Activated naive CD8-positive, alpha-beta T cell treated with anti-CD3 and anti-CD28 coated beads, Interleukin-2, amount 10 ng/mL, durations not matched to agents 7 days and 5 days (primary cell): ENCODE measurements at places on chromosomes 3 and 15. TPM values are rescaled to one million over a fixed set of nuclear protein-coding genes. Genes with fewer than 3 reads are reported as not detected.

GRCh38 chr3:179852142-179852905 is 184.4 kb downstream of the PEX5L start:
- DNase-seq: no peak

DNA sequence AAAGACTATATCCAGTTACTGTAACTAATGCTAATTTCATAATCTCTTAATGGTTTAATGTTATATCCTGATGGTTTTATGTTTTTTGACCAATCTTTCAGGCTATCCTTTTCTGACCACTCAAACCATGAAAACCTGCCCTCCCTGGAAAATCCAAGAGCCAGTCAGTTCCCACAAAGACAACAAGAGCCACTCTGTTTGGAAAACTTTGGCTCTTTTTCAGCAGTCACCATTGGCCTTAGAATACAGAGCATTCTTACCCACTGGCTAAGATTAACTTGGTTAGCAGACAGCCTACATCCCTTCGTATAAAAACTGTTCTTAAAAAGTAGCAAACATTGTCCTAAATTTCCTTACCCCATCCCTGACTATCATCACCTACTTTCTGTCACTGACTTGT is 32.9 kb downstream of the ALCAM start:
- DNase-seq: no peak

The CLDN18 gene
- total RNA-seq: not detected

GRCh38 chr15:60371175-60372051 is 26.4 kb downstream of the ANXA2 start:
- no peak for DNase-seq

- no peak for DNase-seq
Measured at GRCh38 chr15:69532066-69532465, 79.4 kb downstream of the RPLP1 start.

GRCh38 chr3:133934073-133934970 is 38.6 kb upstream of the RAB6B start:
- no peak for DNase-seq

DNA sequence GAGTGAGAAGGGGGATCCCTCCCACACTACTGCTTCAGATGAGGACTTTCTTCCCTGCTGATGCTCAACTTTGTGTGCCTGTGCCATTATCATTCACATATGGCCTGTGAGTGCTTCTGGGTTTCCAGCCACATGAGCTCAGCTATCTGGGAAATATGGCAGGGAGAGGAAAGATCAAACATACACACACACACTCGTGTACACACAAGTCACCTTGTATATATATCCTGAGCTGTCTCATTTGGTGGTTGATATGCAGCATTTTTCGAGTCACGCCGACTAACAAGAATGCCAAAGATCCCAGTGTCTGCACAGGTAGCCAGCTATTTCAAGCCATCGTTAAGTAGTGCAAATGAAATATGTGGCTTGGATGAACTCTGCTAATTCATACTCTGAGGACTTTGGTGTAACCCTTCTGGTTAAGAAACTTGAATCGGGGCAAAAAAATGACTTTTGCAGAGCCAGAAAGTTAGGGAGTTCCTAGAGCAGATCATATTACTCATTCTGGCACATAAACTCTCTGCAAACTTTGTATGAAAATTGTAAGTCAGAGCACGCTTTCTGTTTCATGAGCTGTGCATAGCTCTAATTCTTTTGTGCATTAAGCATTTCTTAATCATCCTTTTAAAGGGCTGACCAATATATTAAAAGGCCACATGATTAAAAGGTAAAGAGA is 24.9 kb upstream of the WNT5A start:
- no peak for DNase-seq

The CNTN4 gene
- total RNA-seq: not detected

GRCh38 chr3:126085841-126086240 is 1.9 kb upstream of the SLC41A3 start:
- DNase-seq: no peak

DNA sequence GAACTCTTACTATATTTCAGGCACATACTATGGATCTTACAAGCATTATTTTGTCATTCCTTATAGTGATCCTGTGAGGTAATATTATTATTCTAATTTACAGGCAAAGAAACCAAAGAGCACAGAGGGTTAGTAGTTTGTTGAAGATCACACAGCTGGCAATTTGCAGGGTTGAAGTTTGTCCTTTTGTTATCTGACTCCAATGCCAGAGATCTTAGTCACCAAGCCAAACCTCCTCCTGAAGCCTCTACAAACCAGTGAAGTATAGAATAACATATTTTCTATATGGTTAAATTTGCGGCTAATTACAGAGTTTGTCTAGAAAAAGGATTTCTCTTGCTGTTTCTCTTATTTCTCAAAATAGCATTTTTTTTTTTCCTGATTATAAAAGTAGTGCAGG is 11.2 kb downstream of the ISLR2 start:
- DNase-seq: no peak

DNA sequence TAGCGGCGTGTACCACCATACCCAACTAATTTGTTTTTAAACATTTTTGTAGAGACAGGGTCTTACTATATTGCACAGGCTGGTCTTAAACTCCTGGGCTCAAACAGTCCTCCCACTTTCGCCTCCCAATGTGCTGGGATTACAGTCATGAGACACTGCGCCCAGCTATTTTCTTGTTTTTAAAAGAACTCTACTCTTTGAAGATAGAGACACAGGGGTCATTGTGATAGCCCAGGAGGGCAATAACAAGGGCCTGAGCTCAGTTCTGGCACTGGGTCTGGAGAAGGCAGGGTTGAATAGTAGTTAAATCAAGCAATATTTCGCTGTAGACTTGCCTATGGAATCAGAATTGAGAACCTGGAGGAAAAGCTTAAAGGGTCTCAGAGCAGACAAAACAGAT is 98.8 kb downstream of the ANP32A start:
- no peak for DNase-seq

DNA sequence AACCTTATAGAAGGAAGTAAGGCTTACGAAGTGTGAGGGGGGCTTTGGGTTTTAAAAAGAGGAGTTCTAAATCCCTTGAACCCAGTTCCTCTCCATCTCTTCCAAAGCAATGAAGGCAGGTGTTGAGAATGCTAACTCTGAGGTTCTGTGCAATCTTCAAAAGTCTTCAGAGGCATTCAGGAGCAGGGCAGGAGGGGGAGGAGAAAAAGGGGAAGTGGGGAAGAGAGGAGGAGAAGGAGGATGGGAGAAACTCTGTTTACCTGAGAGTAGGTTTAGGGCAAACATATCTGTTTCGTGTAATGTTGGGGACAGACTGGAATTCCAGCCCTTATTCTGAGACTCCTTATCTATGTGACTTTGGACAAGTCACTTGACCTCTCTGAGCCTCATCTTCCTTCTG is 36.9 kb downstream of the FAM3D start:
- no peak for DNase-seq

The LDHAL6B gene
- not detected for total RNA-seq

DNA sequence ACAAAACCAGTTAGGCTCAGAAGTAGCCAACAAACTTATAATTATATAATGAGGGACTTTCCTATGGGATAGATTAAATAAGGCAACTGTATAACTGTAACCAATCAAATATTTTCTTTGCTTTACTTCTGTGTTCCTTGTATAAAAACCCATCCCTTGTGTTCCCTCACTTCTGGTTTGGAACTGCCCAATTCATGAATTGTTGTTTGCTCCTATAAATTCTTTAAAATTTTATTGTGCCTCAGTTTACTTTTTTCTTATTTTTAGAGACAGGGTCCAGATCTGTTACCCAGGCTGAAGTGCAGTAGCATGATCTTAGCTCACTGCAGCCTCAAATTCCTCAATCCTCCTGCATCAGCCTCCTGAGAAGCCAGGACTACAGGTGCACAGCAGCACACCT is 155.7 kb downstream of the SMAD6 start:
- DNase-seq: no peak

The TGFBR2 gene
- 92.2 TPM for total RNA-seq

- no peak for DNase-seq
Measured at GRCh38 chr15:96352604-96353405, 22.3 kb downstream of the NR2F2 start.

DNA sequence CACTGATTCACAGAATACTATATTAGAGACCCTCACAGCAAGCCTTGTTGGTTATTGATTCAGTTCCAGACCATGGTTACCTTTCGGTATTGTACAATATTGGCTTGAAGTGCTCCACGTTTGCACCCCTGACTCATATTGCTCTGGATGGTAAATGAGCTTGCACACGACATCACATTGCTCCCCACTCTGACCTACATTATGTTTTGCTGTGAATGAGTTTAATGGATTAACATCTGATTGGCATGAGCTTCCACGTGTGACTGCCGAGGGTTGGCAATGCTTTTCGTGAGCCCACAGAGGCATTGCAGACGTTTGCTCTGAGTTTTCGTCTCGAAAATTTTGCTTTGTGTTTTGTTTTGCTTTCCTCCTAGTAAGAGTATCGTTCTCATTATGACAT is 225.8 kb upstream of the ICE2 start:
- DNase-seq: no peak

GRCh38 chr3:155641956-155642355 is 102.9 kb downstream of the PLCH1 start:
- DNase-seq: no peak

DNA sequence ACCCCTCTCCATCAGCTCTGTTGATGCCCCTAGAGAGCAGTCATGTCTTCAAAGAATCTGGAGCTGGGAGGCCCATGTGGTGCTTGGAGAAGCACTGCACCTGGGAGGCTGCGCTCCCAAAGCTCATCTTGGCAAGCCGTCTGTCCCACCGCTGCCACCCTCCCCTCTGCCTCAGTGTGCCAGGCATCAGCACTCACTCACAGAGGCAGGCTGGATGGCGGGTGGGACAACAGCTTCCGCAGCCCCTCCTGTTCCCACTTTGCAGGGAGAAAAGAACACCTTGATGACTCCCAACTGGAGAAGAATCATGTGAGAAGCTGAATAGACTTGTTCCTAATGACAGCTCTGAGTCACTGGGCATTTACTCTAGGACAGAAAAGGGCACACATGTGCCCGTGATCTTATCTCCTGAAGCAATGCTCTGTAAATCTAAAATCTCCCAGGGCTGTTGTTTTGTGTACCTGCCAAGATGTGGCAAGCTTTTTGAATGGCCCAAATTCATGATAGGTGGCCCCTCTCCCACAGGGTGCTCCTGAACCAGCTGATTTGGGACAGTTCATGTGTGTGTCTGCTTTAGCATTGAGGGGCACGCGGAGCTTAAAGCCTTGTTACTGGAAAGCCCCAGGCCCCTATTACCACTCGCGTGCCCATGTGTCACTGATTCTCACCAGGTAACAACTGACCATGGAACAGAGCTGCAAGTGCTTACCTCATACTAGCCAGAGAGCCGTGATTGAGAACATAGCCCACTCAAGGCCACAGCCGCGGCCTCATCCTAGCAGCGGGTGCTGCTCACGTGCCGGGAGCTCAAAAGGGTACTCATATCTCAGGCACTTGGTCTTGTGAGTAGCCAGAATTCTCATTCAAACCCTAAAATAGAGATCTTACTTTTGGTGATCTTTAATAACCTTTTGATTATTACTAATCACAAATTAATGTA is 104.4 kb downstream of the DNAJB8 start:
- no peak for DNase-seq

DNA sequence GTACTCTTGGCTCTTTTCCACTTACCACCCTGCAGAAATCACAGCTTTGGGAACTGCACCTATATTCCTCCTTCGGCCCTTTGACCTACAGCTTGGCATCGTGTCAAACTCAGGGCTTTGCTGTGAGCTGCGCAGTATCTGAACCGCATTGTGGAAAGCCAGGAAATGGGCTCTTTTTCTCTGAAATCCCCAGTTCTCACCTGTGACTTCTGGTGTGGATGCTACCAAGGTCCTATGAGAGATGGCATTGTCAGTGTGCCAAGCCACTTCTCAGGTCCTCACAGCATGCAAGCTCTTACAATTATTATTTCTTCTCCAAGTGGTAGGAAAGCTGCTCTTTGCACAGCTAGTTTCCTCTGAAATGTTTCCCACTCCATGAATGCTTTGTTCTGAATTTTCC is 450.6 kb upstream of the TBL1XR1 start:
- DNase-seq: peak; percentile 32

The CAPN3 gene
- total RNA-seq: 10.1 TPM

The SNURF gene
- 21.6 TPM for total RNA-seq

DNA sequence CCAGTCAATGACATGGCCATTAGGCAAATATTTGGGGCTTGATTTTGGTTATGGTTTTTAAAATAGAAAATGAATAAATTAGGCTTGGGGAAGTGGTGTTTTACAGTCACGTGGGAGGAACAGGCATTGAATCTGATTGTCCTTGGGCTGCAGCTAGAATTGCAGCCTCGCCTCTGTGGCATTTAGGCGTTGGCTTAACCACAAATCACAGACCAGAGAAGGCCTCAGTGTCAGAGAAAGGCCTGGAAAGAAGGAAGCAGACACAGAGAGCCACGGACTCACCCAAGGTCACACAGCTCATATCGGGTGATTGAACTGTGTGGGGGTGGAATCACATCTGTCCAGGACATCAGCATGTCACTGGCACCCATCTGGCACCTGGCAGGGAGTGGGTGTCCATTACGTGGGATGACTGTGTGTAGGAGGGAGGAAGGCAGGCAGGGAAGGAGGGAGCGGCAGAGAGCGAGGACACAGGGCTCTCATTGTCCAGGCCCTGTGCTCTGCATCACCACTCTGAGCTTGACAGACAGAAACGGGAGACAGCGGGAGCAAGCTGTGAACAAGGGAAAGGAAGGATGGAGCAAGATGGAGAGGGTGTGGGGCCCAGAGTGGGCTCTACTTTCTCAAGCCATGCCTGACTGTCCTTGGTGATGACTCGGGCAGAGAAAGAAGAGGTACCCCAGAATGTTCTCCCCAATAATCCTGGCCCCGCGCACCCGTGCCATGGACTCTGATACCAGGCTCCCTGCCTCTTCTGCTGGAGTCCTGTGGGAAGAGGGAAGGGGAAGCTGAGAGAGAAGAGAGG is 186.4 kb downstream of the FAM43A start:
- DNase-seq: no peak

- DNase-seq: no peak
Measured at GRCh38 chr3:179970746-179971145, 66.0 kb downstream of the PEX5L start.

GRCh38 chr3:130596484-130596883 is 79.5 kb downstream of the COL6A6 start:
- no peak for DNase-seq

GRCh38 chr15:38517312-38517975 is 47.2 kb downstream of the RASGRP1 start:
- no peak for DNase-seq

The RHOV gene
- not detected for total RNA-seq

- no peak for DNase-seq
Measured at GRCh38 chr15:63347074-63347857, 34.4 kb downstream of the CA12 start.

DNA sequence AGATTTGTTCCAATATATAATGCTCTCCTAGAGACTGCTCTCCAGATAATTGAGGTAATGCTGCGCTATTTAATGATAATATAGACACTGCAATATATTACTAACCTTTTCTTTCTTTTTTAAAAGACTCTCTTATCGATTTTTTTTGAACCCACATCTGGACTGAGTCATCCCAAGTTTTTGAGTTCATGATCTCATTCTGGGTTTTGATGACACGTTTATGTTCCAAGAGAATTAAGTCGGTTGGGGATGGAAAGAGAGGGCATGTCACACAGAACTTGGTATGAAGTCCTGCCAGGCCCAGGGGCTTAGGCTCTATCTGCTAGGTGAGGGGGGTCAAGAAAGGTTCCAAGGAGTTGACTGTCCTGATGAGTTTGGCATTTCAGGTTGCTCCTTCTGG is 431.1 kb downstream of the MFSD1 start:
- no peak for DNase-seq

The STAB1 gene
- 13.0 TPM for total RNA-seq

- no peak for DNase-seq
Measured at GRCh38 chr15:68309024-68309423, 31.5 kb downstream of the FEM1B start.

- no peak for DNase-seq
Measured at GRCh38 chr3:120137548-120137947, 43.3 kb upstream of the GSK3B start.
